ENCODE measurements at places on chromosomes 11 and 22. TPM values are rescaled to one million over a fixed set of nuclear protein-coding genes. Genes with fewer than 3 reads are reported as not detected.
A peak's percentile ranks its signal among the peaks of the same experiment; 100 is the strongest.

DNA sequence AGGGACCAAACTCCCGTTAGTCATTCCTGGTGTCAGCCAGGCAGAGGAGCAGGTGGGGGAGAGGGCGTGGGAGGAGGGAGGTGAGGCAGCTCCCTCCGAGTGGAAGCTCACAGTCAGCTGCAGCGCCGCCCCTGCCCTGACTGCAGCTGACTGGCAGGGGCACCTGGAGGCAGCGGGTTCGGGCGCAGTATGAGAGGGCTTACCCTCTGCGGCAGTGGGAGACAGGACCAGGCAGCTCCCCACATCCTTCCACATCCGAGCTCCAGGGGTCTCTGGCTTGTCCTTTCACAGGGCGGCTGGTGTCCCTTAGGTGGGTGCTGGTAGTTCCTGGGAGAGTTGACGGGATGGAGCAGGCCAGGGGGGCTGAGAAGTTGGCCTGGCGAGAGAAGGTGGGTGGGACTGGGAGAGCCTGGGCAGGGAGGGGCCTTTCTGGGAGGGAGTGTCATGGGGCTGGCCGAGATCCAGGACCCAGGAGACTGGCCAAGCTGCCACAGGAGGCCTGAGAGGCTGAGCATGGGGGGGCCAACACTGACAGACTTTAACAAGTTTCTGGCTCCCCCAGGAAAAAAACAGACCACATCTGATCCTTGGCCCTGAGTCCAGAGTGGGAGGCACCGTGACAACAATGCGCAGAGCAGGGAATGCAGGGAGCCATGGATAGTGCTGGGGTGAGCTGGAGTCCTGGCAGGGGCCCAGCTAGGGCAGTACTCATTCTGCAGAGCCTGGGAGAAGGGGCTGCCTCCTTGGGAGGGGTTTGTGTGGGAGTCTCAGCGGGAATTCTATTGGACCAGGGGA is 4.9 kb downstream of the ADORA2A start:
- DNase-seq, result peak; percentile 30

GRCh38 chr11:95605271-95605940 is 184.2 kb downstream of the FAM76B start:
- no peak for DNase-seq

- DNase-seq, result peak; percentile 61
Measured at GRCh38 chr11:120985718-120986569, 38.0 kb upstream of the TBCEL start.

DNA sequence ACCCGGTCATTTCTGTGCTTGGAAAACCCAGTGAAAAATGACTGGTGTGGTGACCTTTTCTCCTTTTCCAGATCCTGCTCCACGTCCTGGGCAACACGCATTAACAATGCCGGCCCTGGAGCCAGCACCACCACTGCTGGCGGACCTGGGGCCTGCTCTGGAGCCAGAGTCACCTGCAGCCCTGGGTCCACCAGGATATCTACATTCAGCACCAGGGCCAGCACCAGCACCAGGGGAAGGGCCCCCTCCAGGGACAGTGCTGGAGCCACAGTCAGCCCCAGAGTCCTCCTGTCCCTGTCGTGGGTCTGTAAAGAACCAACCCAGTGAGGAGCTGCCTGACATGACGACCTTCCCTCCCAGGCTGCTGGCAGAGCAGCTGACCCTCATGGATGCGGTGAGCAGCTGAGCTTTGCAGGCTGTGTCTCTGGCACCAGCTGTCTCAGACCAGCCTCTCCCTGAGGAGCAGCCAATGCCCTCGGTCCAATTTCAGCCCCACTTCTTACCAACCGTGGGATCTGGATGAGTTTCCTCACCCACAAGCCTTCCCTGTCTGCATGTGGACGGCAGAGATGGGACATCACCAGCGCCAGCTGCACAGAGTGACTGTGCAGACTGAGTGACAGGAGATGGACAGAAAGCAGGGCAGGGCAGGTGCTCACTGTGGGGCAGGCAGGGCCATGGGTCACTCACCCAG is 1.9 kb downstream of the RGL4 start:
- no peak for DNase-seq

DNA sequence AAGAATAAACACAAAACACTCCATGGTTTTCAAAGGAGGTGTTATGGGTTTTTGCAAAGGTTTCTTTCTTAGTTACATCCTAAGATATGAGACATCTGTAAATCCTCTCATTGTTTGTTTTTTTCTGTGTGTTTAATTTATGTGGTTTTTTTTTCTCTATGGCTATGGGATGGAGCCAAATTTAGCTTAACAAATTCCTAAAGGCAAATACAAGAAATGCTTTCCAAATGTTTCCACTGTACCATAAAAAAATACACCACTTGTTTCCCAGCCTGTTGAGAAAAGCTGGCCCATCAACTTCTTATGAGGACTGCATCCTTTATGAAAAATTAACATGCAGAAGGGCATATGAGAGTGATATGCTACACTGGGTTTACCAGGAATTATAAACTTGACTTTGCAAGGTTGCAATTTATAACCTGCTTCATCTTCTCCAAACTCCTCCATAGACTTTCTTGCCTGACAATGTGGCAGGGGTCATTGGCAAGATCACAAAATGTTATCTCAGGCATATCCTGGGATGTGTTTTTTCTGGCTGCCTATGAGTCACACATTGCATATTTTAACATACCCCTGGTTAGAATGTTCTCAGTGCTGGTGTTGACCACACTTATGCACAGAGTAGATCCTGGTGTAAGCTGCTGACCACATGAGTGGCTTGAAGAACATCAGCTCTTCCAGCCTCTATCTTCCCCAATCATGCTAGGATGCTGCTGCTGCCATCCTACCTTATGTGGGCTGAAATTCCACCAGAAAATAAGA is 137.6 kb upstream of the TTC12 start:
- no peak for DNase-seq

DNA sequence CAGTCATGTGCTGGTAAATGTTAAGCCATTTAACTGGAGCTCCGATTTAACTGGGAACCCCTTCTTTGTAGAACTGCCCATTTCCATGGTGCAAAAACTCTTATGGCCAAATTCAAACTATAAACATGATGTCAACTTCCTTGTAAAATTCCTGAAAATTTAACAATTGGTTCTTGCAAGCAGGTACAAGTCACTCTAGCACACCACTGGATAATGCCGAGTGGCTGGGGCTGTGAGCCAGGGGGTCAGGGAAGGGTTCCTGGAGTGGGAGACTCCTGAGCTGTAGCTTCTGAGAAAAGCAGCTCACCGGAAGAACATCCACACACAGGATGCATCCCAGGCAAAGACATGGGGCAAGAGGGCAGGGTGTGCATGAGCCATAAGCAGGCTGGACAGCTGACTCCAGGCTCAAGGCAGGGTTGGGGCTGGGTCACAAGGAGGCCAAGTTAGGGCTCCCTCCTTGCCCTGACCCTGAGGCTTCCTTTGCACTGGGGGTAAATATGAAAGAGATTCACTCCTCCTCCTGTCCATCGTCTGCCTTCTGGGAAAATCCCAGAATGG is 18.2 kb downstream of the P2RY2 start:
- DNase-seq, result no peak

IFITM10 gene
- total RNA-seq, result 0.33 TPM

HBG2 gene
- not detected for total RNA-seq

DNA sequence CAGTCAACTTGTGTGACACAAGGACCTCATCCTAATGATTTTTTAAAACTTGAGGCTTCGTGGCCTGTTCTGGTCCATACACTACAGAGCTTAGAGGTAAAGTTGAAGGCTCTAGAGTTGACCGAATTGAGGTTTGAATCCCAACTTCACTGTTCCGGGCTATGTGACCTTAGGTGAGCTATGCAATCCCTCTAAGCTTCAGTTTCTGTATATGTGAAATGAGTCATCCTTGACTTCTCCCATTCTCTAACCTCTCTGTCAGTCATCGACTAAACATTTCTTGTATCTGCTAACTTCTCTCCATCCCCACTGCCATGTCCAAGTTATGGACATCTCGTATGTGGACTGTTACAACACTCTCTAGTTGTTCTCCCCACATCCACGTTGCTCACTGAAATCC is 178.2 kb upstream of the TMEM45B start:
- no peak for DNase-seq
